ENCODE measurements at places on chromosomes 11 and 22.
A peak's percentile ranks its signal among the peaks of the same experiment; 100 is the strongest.

GRCh38 chr11:46006418-46007070 is 84.1 kb downstream of the LARGE2 start:
- DNase-seq, result peak; percentile 59

GRCh38 chr11:66488957-66489356 is 8.7 kb downstream of the DPP3 start:
- no peak for DNase-seq

DNA sequence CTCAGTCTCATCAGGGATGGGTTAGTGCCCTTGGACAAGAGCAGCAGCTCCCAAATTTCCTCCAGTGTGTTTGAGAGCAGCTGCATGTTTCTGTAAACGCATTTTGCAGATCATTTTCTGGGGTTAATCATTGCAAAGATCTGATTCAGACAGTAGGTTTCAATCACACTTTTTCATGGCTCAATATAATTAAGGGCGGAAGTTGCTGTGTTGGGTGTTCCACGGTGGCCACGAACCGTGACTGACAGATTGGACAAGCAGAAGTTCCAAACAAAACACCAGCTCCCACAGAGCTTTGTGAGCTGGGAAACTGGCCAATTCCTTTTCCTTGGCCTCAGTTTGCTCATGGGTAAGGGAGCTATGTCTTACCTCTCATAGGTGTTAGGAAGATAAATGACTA is 8.4 kb upstream of the RASSF10 start:
- DNase-seq, result no peak

GRCh38 chr11:9155930-9156329 is 64.5 kb upstream of the SCUBE2 start:
- no peak for DNase-seq

DNA sequence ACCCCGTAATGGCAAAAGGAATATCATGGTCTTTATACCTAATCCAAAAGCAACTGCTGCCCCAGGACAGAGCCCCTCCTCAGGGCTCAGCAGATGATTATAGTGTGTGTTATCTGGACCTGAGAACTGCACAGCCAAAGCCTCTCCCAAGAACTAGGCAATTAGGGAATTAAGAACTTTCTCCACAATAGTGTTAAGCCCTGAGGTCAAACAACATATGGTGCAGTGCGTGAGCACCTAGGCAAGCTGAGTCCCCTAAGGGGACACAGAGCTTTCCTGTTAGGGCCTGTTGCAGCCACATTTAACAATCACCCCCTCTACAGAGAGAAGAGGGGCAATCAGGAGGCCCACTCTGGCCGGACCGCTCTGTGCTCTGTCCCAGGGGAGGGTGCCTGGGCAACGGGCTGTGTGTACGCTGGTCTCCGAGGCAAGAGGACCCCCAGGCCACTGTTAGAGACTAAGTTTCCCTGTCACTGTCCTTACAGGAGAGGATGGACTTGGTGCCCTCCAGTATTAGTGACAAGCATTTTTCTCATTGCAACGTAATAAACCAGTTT is 1.4 kb upstream of the KCNJ5 start:
- no peak for DNase-seq

Measured in Panc1 (cell line).